ENCODE measurements at places on chromosomes 7 and 10.

GRCh38 chr7:150755473-150756099, 18.4 kb downstream of the GIMAP5 start:
- DNase-seq = no peak

DNA sequence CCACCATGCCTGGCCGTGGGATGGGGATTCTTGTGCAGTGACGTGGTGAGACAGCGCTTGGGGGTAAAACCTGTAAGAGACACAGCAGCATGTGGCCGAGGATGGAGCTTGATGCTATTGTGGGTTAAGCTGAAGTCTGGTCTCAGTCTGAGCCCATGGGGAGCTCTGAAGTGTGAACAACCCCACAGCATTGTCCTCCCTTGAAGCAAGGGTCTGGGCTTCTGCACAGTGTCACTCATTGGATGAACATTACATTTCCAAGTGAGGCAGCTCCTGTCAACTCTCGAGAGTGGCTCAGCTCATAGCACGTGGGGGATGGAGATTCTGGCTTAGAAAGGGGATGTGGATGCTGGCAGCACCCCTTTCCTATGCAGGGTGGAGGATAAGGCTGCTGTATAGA, 32.2 kb upstream of the ZNF438 start:
- DNase-seq = no peak

GRCh38 chr7:139108266-139109187, 993 bp downstream of the ZC3HAV1 start:
- DNase-seq = no peak

DNA sequence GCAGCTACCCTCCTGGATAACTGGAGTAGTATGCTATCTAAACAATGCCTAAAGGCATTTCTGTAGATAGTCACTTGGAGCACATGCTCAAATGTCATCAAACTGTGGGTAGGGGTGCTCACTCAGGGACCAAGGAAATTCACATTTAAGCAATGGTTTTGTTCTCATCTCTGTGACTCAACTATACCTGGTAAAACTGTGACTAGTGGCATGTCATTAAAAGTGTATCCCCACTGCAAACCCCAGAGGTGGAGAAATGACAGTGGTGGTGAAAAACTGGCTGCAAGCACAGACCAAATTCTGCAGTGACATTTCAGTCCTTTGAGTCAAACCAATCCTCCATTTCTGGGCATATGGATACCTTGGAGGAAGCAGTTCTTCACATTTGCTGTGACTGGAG, 134.2 kb upstream of the EFCAB10 start:
- no peak for DNase-seq

DNA sequence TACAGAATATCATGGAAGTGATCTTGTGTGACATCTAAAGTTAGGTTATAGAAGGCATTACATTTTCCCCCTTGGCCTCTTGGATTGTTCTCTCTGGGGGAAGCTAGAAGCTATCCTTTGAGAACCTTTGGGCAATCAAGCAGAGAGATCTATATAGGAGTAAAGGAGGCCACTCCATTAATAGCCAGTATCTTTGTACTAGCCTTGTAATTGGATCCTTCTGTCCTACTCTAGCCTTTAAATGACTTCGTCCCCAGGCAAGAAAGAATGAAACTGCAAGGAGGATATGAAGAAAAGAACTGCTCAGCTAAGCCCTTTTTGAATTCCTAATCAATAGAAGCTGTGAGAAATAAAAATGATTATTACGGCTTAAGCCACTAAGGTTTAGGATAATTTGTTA, 230.9 kb downstream of the AGMO start:
- no peak for DNase-seq

DNA sequence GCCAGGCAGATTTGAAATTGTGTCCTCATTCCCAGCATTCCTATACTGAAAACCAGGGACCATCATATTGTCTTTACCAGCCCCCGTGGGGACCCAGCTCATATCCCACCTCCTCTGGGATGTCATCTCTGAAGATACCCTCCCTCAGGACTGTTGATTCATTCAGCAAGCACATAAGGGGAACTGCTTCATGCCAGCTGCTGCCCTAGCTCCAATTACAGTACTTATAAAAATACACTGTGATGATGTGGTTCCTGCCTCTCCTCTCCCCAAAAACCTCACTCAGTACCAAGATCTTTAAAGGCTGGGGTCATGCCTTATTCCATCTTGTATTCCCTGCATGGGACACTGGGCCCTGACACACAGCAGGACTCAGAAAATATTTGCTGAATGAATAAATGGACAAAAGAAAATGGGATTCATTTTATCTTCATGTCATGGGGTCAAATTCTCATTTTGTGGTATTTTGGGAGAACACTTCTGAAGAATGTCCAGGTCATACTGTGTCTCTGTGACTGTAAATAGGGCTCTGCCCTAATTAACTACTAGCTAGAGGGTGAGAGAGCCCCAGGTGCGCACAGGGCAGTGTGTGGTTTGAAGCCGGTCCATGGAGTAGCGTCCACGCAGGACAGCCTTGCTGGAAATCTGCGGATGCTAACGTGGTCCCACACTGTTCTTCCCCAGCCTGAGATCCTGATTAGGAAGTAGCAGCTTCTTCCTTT, 29.0 kb upstream of the DAGLB start:
- DNase-seq = no peak

DNA sequence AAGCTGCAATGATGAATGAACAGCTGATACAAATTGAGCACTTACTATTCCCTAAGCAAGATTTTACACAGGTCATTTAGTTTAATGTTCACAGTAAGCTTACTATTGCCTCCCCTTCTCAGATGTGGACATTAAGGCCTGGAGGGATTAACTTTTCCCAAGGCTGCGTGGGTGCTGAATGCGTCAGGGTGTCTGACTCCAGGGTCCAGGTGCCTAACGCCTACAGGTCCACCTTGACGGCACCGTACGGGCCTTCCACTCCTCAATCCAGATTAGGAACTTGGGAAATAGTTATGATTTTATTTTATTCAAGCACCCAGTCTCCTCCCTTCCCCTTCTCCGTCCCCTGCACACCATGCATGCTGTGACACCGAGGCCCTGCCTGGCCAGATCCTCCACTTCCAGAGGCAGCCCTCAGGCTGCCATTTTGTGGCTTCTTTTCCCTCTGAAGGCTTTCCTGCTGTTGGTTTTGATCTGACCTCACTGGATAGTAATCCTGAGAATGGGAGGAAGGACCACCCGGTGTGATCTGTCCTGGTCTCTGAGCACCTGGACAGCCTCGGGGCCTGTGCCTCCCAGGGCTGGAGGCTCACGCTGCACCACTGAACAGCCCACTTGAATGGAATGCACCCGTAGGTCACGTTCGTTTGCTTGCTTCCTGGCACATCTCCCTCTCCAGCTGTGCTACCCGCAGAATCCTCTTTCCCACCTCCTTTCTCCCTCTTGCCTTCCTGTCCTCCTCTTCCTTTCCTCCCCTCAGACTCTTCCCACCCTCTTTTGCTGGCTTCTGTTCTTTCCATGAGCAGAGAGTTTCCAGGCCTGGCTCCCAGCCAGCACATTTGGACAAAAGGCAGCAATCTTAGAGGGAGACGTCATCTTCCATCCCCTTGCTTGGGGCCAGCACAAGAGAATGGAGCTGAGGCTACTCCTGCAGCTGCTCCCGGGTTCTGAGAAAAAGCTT, 14.4 kb downstream of the DENND2A start:
- DNase-seq = no peak

GRCh38 chr10:72083790-72084459, 4.4 kb downstream of the SPOCK2 start:
- DNase-seq = no peak

DNA sequence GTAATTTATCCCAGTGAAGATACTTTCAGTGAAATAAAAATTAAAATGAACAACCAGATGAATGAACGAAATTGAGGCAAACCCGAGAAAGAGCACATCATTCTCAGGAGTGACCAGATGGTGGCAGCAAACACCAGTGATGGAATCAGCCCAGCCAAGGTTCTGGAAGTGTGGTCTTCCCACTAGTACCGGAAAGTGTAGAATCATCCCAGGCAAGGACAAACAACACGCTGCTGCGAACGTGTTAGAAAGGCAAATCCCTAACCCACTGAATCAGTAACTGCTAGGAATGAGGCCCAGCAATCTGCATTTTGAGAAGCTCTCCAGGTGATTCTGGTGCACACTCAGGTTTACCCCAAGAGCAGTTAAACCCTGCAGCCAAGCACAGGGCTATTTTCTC, 15.5 kb upstream of the SLC18A3 start:
- no peak for DNase-seq

DNA sequence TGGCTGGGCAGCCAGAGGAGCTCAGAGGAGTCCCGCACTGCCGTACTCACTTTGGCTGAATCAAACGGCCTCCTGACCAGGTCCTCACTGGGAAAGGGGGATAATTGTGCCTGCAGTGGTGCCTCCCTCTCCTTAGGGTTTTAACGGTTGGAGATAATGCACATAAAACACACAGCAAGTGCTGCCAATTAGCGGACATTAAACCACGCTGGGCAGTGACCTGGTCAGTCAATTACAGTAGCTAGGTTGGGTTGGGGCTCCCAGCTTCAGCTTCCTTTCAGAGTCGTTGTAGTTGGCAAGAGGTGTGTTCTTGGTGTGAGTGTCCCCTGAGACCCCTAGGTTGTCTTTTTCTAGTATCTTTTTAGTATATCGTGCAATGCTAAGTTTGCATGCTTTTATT, 146.6 kb downstream of the C10orf105 start:
- no peak for DNase-seq

- peak; percentile 3 for DNase-seq
These were observed 163.4 kb downstream of the RAPGEF5 start for GRCh38 chr7:22193450-22193983.

DNA sequence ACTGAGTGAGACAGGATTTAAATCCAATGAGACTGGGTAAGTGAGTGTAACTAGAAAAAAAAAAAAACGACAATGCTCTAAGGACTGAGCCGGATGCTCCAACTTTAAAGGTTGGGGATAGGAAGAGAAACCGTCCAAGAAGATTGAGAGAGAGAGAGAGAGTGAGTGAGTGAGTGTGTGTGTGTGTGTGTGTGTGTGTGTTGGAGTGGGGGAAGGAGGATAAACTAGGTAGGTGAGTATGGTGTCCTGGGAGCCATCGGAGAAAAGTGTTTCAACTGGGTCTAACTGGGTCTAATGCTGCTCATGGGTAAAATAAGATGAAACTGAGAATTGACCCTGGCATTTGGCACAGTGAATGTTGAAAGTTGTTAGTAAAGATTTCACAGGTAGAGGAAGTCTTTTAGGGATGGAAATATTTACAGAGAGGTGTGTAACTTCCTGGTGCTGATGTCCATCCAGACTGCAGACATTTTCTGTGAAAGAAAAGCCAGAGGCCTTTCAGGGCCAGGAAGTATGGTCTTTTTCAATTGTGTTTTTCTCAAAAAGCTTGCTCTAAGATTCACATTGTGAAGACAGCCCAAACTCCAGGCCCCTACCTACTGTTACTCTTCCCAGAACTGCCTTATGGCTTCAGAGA, 14.2 kb downstream of the ENTPD1 start:
- DNase-seq = no peak

DNA sequence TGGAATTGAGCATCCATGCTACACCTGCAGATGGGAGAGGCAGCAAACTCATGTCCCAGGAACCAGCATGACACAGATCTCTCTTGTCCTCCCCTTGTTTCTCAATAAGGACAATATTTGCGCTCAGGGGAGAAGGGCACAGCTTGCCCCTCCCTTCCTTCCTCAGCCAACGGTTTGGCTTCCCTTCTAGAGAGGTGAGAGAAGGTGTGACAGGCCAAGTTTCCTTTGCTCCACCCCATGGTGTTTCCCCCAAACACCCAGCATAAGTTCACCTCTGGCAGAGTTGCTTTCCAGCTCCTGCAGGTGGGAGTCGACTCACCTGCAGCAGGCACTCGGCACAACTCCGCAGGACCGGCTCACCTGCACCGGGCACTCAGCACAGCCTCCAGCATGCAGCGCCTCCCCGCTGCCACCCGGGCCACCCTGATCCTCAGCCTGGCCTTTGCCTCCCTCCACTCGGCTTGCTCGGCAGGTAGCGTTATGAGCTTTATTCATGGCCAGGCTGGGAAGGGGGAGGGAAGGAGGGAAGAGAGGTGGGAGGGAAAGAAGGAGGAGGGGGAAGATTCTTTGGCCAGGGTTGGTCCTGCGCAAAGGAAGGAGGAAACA, at the start of the genes ATP6V0A4 and TMEM213:
Gene ATP6V0A4 (minus strand): TSS at position 482 of the 606 bp plus-strand sequence. CDS start 26,949 bp downstream, outside the sequence.
Gene TMEM213 (plus strand): TSS at position 280 of the 606 bp plus-strand sequence. CDS start 111 bp downstream, at position 391.
- DNase-seq = no peak

- DNase-seq = no peak
These were observed 178.6 kb downstream of the RPS24 start for GRCh38 chr10:78212060-78212785.

DNA sequence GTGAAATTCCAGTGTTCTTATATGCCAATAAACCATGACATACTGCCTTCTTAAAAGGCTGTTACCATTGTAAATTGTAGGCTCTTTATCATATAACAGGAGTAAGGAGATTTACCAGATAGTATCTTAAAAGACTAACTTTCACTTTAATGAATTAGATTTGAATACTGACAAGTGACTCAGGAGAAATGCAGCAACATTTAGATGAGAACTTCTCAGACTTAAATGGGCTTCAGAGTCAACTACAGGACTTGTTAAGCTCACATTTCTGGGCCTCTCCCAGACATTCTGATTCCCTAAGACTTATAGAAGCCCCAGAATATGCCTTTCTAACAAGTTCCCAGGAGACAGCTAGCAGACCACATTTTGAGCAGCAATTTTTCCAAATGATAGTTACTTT, 466.3 kb downstream of the ARL4A start:
- DNase-seq = no peak

DNA sequence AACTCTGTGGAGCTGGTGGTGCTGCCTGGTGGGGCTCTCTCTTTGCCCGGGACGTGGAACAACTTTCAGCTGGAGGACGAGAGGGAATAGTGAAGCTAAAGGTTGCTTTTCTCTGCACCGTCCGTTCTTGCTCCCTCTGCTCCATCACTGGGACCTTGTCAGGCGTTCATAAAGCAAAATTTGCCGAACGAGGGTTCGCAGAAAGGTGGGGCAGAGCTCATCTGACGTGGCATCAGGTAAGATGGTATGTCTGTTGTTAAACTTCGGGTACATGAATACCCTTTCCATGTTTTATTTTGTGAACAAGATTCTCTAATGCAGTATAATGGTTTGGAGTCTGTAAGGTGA, 416 bp downstream of the BBS9 start:
- no peak for DNase-seq

DNA sequence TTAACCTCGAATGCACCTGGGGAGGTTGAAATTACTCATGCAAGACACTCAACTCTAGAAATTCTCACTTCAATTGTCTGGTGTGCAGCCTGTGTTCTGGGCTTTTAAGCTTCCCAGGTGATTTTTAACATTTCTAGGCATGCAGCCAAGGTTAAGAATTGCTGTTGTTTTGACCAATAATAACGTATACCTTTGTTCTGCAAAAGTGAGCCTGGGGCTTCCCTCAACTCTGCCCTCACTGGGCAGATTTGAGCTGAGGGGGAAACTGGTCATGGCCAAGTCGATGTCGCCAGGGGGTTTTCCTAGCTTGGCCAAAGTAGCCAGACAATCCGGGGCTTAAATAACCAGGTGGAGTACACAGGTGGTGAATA, 568 bp downstream of the PRSS2 start:
- no peak for DNase-seq
